ENCODE measurements at places on chromosomes 3 and 15.

DNA sequence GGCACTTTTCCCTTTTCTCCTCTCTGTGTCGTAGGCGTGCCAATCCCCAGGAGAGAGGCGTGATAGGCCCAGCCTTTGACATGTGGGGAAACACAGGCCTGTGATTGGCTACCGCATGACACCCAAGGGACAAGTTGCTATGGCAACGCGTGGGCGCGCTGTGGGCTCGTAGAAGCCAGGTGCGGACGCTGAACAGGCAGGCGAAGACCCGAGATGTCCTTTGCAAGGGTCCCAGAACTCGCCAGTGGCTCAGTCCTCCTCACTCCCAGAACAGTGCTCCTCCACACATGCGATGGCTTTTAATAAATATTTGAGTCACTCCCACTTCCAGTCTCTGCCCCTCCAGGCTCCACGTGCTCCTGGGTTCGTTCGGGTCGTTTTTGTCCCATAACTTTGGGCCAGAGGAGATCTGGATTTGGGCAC is 4.2 kb downstream of the SLC51B start:
- DNase-seq: peak; percentile 70

DNA sequence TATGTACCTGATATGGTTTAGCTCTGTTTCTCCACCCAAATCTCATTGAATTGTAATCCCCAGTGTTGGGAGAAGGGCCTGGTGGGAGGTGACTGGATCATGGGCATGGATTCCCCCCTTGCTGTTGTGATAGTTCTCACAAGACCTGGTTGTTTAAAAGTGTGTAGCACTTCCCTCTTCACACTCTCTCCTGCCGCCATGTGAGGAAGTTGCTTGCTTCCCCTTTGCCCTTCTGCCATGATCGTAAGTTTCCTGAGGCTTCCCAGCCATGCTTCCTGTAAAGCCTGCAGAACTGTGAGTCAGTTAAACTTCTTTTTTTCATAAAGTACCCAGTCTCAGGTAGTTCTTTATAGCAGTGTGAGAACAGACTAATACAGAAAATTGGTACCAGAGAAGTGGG is 93.1 kb downstream of the C3orf70 start:
- DNase-seq: no peak

GRCh38 chr15:70477750-70478250 is 285.6 kb downstream of the UACA start:
- no peak for DNase-seq

GRCh38 chr3:148044151-148044550 is 635.0 kb downstream of the ZIC1 start:
- no peak for DNase-seq

- no peak for DNase-seq
Observed at GRCh38 chr15:47439146-47440111, 277.9 kb upstream of the SEMA6D start.

- no peak for DNase-seq
Observed at GRCh38 chr3:128068156-128068620, 16.0 kb downstream of the SEC61A1 start.

DNA sequence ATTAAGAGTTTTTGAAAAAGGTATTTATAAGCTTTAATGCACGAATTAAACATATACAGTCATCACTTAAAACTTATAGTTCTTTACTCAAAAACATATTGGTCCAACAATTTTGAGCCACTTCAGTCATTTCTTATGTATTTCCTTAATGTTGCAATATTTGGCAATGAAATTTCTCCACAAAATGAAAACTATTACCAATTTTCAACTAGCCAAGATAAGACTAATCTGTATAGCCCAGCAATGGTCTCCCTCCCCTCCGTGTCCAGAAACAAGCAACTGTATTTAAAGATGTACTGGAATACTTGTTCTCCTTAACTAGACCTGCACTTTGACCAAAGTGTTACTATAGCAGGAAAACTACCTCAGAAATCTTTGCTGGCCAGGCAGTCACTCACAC is 9.2 kb downstream of the ARF4 start:
- no peak for DNase-seq

GRCh38 chr15:94723801-94724200 is 492.4 kb downstream of the MCTP2 start:
- no peak for DNase-seq

DNA sequence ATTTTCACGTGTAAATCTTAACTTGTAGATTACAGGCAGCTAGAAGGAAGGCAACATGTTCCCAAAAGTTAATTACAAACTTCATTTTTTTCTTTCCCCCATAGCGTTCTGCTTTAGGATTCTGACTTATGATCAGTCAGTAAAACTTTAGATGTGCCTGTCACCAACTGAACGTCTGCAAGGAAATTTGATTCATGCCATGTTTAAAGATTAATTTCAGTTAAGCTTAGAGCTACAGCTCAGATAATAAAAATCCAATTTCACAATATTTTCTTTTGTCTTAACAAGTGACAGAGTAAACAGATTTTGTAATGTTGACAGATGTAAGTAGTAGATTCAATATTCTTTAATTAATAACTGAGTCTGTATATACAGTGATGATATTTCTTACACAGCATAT is 253.1 kb downstream of the NFKBIZ start:
- no peak for DNase-seq

GRCh38 chr3:62793946-62794345 is 81.3 kb downstream of the CADPS start:
- DNase-seq: no peak

DNA sequence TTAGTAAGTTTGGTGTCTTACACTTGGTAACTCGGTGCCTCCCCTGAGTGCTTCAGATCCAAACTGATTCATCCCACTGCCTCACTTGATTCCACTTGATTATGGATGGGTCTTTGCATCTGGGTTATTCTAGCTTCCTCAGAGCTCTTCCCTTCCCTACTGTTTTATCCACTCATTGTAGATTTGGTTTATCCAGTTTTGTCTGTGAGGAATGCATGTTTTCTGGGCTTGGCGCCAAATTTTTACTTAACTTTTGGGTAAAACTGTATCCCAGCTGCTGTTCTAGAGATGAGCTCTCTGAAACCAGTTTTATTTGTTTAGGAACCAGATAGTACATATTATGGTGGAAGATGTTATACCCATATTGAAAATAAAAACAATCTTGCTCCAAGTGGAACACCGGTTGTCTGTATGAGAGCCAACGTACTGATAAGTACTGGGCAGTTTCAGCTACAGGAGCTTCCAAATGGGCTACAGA is 20.9 kb downstream of the RAD54L2 start:
- no peak for DNase-seq

- DNase-seq: no peak
Observed at GRCh38 chr3:57078344-57078634, 17.8 kb downstream of the SPATA12 start.

DNA sequence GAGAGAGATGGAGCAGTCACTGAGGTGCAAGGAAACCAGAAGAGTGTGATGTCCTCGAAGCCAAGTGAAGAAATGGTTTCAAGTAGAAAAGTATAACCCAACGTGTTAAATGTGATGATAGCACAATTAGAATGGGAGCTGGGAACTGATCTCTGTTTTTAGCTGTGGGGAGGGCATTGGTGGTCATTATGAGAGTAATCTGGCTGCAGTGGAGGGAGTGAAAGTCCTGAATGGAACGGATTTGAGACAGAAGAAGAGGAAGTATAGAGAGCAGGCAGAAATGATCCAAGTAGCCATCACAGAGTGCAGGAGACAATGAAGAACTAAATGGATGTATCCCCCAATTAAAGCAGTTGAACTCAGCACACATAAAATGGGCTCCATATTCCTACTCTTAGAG is 235.3 kb downstream of the IGSF11 start:
- DNase-seq: no peak

GRCh38 chr3:49469037-49469935 is 781 bp upstream of the DAG1 start:
- no peak for DNase-seq

DNA sequence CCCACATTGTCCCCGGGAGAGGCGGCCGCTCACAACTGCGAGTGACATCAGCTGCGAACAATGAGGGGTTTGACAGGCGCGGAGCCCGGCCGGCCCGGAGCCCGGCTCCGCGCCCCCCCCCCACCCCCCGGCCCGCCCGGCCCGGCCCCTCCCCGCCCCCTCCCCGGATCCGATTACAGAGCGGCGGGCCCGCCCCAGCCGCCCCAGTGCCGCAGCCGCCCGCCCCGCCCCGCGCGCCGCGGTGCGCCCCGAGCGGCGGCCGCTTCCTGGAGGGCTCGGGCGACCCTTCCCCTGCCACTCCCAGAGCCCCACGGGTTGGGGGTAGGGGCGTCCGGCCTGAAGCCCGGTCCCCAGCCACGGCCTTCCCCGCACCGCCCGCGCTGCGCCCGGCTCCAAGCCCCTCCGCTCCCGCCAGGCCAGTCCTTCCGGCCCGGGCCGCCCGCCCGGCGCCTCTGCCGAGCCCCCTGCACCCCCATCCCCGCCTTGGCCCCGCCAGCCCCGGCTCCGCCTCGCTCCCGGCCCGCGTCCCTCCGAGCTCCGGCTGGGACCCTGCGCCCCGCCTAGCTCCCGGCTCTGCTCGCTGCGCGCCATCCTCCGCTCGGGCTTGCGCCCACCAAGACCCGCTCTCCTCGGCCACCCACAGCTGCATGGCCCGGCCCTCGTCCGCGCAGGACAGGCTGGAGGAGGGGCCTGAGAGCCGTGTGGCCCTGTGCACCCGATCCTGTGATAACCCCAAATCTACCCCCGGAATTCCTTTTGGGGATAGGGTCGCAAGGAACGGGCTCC is at the start of gene PCBP4:
Gene PCBP4, minus strand, starts transcription at position 71 of the 786 bp plus-strand sequence. CDS start 6,214 bp downstream, outside the sequence.
- no peak for DNase-seq

DNA sequence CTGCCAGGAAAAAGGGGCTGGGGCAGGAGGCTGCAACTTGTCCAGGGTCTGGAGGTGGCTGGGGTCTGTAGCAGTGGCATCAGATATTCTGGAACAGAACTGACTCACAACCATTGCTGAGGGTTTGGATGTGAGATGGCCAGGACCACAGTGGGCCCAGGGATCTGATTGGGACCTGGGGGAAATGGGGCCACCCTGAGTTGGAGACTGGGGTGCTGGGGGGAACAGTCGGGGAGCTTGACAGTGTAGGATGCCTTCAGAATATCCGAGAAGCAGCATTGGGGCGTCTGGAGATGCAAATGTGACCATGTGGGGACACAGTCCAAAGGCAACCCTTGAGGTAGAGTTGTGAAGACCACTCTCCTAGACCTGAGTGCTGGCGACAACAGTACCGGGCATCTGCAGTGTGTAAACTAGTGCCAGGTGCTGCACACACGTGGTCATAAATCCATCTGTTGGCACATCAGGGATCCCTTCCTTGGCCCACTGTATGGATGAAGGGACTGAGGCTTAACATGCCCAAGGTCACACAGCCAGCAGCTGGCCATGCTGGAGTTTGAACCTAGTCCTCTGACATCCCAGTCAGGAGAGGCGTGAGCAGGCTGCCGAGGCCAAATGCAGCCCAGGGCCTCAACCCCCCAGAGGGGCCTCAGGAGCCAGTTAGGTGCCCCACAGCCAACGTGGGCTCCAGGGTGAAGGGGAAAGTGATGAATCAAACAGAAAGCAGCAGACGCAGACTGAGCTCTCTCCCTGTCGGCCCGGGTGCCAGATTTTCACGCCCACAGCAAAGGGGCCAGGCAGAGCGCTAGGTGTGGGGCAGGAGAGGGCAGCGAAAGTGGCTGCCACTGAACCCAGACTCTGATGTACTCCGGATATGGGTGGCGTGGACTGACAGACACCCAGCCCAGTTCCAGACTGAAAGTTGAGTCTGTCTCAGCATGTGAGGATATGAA is 18.8 kb downstream of the HEMK1 start:
- DNase-seq: peak; percentile 79

DNA sequence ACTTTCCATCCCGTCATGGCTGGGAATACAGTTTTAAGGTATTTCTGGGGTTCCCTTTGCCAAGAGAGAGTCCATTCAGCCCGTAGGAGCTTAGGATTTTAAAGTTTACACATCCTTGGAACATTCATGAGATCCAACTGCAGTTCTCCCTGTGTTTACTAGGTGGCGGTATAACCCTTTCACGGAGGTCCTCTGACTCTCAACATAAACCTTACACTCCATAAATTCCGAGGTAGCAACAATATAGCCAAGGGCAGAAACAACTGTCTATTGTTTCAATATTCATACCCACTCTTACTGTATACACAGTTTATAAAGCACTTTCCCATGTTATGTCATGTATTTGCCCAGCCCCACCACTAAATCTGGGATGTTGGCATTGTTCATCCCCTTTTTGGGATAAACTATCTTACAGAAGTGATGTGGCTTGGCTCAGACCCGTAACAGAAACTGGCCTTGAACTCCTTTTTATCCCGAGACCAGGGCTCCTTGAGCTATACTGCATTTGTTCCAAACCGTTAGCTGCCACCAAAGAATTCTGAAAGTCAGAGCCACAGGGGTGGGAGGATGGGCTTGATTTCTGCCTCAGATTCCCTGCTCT is 69.2 kb upstream of the COL6A5 start:
- DNase-seq: no peak

- no peak for DNase-seq
Observed at GRCh38 chr3:52004163-52004787, 8.6 kb upstream of the RPL29 start.
